ENCODE measurements at places on chromosomes 1 and 21.

DNA sequence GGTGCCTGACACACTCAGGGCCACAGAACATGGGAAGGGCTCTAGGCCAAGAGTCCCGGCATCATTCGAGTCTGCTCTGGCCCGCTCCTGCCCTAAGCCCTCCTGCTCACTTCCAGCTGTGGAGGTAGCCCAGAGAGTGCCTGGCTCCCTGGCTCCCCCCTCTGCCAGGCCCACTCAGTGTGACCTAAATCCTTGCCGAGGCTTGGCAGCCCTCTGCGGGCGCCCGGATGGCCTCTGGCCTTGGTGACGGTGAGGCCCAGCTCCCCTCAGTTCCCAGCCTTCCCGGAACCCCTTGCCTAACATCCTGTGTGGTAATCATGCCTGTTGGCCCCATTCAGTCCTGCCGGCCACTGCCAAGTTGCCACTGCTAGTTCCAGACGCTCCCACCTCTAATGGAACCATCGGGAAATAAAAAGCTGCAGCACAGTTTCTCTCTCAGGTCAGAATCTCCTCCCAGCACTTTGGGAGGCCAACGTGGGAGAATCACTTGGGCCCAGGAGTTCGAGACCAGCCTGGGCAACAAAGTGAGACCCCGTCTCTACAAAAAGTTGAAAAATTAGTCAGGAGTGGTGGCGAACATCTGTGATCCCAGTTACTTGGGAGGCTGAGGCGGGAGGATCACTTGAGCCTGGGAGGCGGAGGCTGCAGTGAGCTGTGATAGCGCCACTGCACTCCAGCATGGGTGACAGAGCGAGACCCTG lies 1.2 kb upstream of the H6PD start:
- H3K27me3 ChIP-seq: no peaks in the 10 kb centered on the region
- H3K36me3 ChIP-seq: no peaks in the 10 kb centered on the region
- H3K27ac ChIP-seq: peak overlapping the region; percentile 95
- H3K4me3 ChIP-seq: no peak overlapping the region
- DNase-seq: peak; percentile 98
- no peaks in the 10 kb centered on the region for H3K4me1 ChIP-seq

DNA sequence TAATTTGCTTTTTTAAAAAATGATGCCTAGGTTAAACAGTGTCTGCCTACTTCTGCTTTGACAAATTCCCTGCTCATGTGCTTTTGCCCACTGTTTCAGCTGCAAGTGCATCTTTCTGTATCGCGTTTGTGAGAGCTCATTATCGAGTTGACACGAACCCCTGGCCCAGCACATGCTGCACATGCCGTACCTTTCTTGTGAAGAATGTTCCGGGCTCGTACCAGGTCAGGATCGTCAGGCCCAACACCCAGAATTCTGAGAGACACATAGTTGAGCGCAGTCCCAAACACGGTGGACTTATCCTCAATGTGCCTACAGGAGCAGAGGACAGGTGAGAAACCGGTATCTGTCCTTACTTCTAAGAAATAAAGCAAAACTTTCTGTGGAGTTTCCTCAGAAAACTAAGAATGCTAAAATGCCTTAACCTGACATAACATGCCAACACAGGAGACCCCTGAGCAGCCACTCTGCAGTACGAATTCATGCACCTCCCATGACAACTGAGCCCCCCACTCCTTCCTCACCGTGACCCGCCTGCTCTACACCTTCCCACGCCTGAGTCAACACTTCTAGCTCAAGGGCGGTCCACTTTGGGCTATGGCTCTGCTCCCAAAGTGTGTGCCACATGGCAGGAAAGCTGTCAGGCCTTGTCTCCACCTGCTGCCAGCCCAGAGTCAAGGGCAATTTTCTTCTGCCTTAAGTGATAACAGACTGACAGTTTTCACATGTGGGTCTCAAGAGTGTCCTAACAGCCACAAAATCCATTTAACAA lies 6.7 kb downstream of the LSS start:
- no peak for DNase-seq
- H3K4me1 ChIP-seq: peaks cover 23% of the 10 kb centered on the region

DNA sequence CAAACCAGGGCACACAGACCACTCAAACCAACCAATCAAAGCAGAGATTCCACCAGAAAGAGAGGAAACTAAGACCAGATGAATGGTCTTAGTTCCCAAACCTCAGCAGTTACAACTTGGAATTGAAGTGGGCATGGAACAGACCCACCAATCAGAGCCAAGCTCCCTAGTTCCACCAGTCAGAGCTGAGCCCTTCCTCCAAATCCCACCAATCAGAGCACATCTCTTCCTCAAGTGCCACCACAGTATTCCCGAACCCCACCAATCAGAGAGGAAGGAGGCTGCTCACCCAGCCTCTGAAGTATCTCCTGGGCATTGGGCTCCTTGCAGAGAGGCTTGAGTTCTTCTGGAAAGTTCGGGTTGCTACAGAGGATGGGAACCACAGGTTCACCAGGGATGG lies 1.4 kb downstream of the GUCA2A start:
- no peak overlapping the region for H3K27ac ChIP-seq
- H3K4me3 ChIP-seq: no peak overlapping the region
- DNase-seq: no peak
- no peaks in the 10 kb centered on the region for H3K27me3 ChIP-seq
- H3K36me3 ChIP-seq: no peaks in the 10 kb centered on the region

GRCh38 chr1:51728611-51729155 lies 111.8 kb downstream of the OSBPL9 start:
- no peak for DNase-seq
- peak overlapping the region; percentile 89 for H3K27ac ChIP-seq
- no peaks in the 10 kb centered on the region for H3K27me3 ChIP-seq
- H3K4me1 ChIP-seq: peaks cover 75% of the 10 kb centered on the region
- peak overlapping the region; percentile 60 for H3K4me3 ChIP-seq
- H3K36me3 ChIP-seq: no peaks in the 10 kb centered on the region

DNA sequence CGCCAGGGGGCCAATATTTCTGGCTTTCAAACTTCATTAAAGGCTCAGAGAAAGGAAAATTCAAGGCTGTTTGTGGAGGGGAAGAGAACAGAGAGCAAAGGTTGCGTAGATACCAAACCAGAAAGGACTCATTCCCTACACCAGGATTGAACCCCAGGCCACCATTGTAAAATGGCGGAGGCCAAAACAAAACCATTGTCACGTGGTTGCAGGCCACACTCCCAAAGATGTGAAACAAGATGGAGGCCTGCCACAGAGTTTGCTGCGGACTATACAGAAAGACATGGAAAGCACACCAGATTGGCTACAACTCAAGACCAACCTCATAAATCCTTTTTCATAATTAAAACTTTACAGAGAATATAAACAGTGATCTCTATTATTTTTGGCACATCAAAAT lies 116.5 kb downstream of the KCNK1 start:
- H3K27ac ChIP-seq: peak overlapping the region; percentile 59
- no peak overlapping the region for H3K4me3 ChIP-seq
- H3K36me3 ChIP-seq: no peaks in the 10 kb centered on the region
- no peaks in the 10 kb centered on the region for H3K27me3 ChIP-seq
- DNase-seq: no peak

GRCh38 chr1:29284961-29285560 lies 48.7 kb downstream of the PTPRU start:
- DNase-seq: no peak
- H3K4me1 ChIP-seq: no peaks in the 10 kb centered on the region
- no peaks in the 10 kb centered on the region for H3K27me3 ChIP-seq
- no peak overlapping the region for H3K27ac ChIP-seq

GRCh38 chr1:212762234-212762633 lies 29.3 kb downstream of the NSL1 start:
- DNase-seq: no peak
- no peak overlapping the region for H3K4me3 ChIP-seq
- H3K4me1 ChIP-seq: no peaks in the 10 kb centered on the region

DNA sequence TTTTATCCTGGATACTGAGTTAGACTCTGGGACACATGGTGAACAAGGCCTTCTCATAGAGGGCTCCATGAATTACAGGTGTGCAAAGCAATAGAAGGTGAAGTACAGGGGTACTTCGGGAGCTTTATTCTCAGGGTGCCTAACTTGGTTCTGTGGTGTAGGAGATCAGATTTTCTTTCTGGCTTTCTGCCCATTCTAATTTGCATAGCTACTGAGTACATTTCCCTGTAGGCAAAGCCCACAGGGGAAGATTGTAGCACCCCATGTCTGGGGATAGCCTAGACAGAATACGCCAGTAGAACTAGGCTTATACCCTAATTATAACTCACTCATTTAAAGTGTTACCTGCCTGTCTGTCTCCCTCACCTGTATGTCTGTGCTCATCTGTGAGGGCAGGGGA lies 49.7 kb downstream of the PGM1 start:
- H3K36me3 ChIP-seq: no peaks in the 10 kb centered on the region
- H3K27ac ChIP-seq: no peak overlapping the region
- H3K4me1 ChIP-seq: peaks cover 19% of the 10 kb centered on the region
- no peaks in the 10 kb centered on the region for H3K27me3 ChIP-seq

DNA sequence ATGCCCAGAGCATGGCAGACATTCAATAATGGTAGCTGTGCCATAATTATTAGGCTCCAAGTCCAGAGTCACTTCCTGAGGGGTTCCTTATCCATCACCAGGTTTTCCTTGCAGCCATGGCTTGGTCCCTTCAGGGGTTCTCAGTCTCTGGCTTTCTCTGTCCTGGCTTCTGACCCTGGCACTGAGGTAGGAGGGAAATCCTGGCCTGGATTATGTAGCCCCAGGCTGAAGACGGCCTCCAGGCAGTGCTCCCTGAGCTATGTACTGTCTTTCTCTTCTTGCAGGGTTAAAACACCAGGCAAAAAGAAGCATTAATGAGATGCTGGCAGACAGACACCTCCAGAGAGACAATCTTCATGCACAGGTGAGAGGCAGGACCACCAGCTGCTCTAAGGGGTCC lies 9.5 kb upstream of the PADI3 start:
- no peak overlapping the region for H3K4me3 ChIP-seq
- H3K36me3 ChIP-seq: no peaks in the 10 kb centered on the region
- H3K4me1 ChIP-seq: no peaks in the 10 kb centered on the region
- H3K27ac ChIP-seq: no peak overlapping the region
- DNase-seq: no peak

DNA sequence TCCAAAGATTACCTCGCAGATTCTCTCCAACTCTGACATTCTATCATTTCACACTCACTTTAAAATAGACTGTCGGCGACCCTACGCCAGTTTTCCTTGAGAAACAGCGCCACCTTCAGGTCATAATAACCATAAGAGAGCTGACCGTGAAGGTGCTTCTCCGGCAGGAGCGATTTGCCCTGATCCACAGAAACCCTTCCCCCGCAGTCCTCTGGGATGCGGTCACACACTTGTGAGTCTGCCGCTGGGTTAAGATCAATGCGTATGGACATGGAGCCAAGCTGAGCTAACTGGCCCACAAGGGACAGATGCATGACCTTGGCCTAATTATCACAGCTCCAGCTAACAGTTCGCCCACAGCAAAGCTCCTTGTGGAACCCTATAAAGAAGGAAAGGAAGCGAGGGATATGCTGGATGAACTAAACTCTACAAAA lies 32.8 kb upstream of the IFNAR2 start:
- H3K4me1 ChIP-seq: no peaks in the 10 kb centered on the region
- H3K27me3 ChIP-seq: no peaks in the 10 kb centered on the region
- H3K4me3 ChIP-seq: no peak overlapping the region
- no peak overlapping the region for H3K27ac ChIP-seq
- H3K36me3 ChIP-seq: no peaks in the 10 kb centered on the region

DNA sequence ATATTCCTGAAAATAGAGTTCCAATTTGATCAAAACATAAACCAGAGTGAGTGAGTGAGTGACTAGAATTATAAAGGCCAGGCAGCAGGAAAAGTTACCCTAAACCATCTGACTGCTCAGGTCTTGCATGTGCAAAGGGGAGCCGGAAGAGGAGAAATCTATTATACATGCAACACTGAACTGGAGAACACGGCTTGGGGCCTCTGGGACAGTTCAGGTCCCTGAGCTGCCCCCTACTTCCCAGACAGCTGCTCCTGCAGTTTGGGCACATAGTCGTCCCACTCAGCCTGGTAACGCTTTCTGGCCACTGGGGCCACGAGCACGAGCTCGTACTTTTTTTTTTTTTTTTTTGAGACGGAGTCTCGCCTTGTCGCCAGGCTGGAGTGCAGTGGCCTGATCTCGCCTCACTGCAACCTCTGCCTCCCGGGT lies 40.1 kb downstream of the PTPRC start:
- no peaks in the 10 kb centered on the region for H3K4me1 ChIP-seq
- H3K4me3 ChIP-seq: no peak overlapping the region
- no peaks in the 10 kb centered on the region for H3K27me3 ChIP-seq

DNA sequence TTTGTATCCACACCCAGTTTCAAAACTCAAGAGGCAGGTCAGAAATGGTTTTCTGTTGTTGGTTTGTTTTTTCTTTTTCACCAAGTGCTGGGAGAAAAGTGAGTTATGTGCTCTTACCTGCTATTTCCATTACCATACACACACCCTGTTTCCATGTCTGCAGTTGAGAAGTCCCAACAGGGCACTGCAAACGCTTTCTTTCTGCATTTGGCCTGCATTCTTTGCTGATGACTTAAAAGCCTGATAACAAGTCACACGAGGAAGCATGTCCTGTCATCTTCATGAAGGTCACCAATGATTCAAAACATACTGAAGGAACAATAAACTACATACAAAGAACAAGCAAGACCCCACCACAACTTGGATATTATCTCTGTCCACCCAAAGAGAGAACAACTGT lies 24.8 kb upstream of the KCNE1 start:
- no peak overlapping the region for H3K4me3 ChIP-seq
- H3K36me3 ChIP-seq: no peaks in the 10 kb centered on the region
- peaks cover 7% of the 10 kb centered on the region for H3K4me1 ChIP-seq
- DNase-seq: no peak

DNA sequence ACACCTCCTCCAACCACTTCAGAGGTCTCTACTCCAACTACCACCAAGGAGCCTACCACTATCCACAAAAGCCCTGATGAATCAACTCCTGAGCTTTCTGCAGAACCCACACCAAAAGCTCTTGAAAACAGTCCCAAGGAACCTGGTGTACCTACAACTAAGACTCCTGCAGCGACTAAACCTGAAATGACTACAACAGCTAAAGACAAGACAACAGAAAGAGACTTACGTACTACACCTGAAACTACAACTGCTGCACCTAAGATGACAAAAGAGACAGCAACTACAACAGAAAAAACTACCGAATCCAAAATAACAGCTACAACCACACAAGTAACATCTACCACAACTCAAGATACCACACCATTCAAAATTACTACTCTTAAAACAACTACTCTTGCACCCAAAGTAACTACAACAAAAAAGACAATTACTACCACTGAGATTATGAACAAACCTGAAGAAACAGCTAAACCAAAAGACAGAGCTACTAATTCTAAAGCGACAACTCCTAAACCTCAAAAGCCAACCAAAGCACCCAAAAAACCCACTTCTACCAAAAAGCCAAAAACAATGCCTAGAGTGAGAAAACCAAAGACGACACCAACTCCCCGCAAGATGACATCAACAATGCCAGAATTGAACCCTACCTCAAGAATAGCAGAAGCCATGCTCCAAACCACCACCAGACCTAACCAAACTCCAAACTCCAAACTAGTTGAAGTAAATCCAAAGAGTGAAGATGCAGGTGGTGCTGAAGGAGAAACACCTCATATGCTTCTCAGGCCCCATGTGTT lies 66.6 kb downstream of the TPR start:
- DNase-seq: no peak
- H3K4me1 ChIP-seq: no peaks in the 10 kb centered on the region
- H3K4me3 ChIP-seq: no peak overlapping the region
- H3K27me3 ChIP-seq: no peaks in the 10 kb centered on the region
- H3K36me3 ChIP-seq: peaks cover 30% of the 10 kb centered on the region
